ENCODE measurements at places on chromosomes 1 and 21.

DNA sequence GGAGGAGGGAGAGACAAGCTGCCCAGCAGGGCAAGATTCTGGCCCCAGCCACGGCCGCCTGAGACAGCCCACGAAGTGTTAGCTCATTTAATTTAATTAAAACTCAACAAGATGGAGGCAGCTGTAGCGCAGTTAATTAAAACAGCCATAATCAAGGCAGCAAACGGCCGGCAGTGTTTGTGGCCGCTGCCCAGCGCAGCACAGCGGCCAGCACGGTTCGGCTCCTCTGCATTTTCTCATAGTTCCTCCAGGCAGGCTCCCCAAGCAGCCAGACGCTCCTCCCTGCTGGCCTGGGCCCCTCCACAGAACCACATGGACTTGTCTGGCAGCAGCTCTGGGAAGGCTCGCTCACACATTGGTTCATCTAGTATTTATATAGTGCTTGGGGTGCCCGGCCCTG lies 40.0 kb downstream of the PTPRF start:
- DNase-seq = no peak

DNA sequence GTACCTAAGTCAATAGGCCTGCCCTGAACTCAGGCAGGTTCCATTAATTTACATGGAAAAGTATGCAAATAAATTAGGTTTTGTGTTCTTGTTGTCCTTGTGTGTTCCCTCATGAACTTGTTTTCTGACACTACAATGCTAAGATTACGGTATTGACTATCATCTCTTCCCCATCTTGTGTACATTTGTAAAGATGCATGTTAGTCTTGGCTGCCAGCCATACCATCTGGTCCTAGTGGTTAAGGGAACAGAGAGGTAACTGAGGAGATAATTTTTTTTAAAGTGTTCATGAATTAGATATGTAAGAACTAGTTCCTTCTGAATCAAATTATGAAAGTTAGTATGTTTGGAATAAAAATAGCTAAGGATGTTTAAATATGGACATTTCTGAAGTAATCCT lies 167.6 kb upstream of the ADAMTS5 start:
- no peak for DNase-seq

DNA sequence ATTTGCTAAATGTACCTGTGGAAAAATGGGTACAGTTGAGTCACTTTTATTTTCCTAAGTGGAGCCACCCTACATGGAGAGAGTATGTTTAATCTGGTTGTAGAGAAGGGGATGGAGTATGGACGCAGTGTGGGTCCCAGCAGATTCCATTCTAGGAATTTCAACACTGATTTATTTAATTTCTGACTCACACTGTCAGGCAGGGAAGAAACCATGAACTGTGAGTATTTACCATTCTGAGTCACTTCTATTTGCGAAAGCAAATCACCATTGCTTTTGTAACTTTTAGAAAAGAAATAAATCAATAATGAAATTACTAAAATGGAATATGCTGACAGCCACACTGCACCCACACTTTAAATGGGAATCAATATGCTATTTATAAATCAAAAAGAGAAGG lies 339.0 kb downstream of the DSCAM start:
- no peak for DNase-seq

DNA sequence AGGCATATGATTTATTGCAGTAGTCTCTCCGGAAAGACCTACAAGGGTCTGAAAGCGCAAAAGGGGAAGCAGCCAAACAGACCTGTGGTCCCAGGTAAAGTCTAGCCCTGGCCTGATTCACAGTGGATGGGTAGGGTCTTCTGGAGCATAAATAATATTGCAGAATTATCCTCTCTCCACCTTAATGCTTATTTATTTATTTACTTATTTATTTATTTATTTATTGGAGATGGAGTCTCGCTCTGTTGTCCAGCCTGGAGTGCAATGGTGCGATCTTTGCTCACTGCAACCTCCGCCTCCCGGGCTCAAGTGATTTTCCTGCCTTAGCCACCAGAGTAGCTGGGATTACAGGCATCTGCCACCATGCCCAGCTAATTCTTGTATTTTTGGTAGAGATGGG lies 11.8 kb upstream of the KLHDC8A start:
- no peak for DNase-seq

DNA sequence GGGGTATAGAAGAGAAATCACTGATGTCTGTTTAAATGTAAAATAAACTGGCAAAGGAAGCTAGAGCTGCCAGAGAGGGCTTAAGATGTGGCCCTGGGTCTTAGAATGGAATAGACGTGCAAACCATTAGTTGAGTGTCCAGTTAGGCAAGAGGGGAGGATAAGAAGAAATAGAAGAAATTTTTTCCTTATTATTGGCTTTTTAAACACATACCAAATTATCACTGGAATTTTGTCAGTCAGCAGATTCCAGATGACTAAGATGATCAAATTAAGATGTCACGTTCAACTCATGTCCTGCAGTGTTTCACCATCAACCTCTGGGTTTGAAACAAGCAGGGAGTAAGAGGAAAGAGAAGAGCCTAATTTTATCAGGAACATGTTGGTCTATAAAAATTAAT lies 71.6 kb upstream of the C1orf21 start:
- no peak for DNase-seq

DNA sequence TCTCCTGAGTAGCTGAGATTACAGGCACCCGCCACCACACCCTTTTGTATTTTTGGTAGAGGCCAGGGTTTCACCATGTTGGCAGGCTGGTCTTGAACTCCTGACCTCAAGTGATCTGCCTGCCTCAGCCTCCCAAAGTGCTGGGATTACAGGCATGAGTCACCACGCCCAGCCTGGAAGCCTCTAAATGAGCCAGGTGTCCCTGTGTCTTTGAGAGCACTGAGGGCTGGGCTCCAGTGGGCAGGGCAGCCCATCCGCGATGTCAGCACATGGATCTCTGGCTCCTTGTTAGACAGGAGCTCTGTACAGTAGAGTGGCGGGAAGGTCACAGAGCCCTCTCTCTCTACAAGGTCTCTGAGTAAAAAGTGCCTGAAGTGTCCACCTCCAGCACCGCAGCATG lies 124.3 kb downstream of the PGBD5 start:
- DNase-seq = no peak

GRCh38 chr1:100703052-100703451 lies 16.5 kb upstream of the VCAM1 start:
- no peak for DNase-seq

- DNase-seq = no peak
Measured at GRCh38 chr1:235938709-235939479, 72.2 kb upstream of the LYST start.

DNA sequence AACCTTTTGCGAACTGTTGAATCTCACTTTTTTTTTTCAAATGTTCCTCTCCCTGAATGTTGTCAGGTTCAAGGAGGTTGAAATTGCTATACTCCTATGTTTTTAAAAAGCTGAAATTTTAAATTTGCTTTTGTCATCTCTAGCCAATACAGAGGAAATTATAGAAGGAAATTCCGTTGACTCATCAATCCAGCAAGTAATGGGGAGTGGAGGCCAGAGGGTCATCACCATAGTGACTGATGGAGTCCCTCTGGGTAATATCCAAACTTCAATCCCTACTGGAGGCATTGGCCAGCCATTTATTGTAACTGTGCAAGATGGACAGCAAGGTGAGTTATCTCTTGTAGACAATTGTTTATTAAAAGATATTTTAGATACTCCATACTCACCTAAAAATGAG lies 36.3 kb downstream of the GABPB2 start:
- DNase-seq = no peak

GRCh38 chr1:91278754-91279153 lies 125.9 kb downstream of the HFM1 start:
- no peak for DNase-seq

DNA sequence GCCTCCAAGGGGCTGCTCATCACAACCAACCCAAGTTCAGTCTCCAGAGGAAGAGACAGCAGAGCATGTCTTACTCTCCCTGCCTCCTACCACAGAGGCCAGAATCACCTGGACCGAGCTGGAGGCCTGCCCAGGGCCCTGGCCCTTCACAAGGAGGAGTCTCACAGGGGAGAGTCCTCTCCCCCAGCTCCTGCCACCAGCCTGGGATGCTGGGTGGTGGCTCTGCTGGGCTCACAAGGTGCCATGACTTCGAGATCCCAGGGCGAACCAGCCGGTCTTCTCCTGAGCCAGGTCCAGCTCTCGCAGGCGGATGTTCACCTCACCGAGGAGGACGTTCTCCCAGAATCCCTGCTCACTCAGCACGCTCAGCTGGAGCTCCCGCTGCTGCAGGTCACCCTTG lies 13.0 kb upstream of the PPP1R15B start:
- DNase-seq = no peak
